Endothelial cell of umbilical vein (primary cell): ENCODE measurements at places on chromosomes 2 and 18. TPM values are rescaled to one million over a fixed set of nuclear protein-coding genes. Genes with fewer than 3 reads are reported as not detected.

GAREM2 gene
- total RNA-seq: 3.1 and 4.5 TPM in 2 replicates

CLEC4F gene
- not detected in 2 replicates for total RNA-seq

BCL11A gene
- 0.88 and 0.92 TPM in 2 replicates for total RNA-seq

STPG4 gene
- total RNA-seq: 0.21 and 0.53 TPM in 2 replicates

CHRND gene
- total RNA-seq: not detected in 2 replicates

SKOR2 gene
- total RNA-seq: not detected in 2 replicates

HNMT gene
- total RNA-seq: 13.4 and 16.9 TPM in 2 replicates

MRPL33 gene
- 96.7 and 97.4 TPM in 2 replicates for total RNA-seq

RNF125 gene
- total RNA-seq: 0.92 and 1.3 TPM in 2 replicates

CNDP1 gene
- total RNA-seq: not detected in 2 replicates

EGR4 gene
- not detected in 2 replicates for total RNA-seq

SERPINB4 gene
- not detected in 2 replicates for total RNA-seq

SP140 gene
- total RNA-seq: 1.3 TPM in 1 of 2 replicates, not detected in the other

METTL21A gene
- total RNA-seq: 12.8 and 14.0 TPM in 2 replicates

NT5C1B gene
- not detected in 2 replicates for total RNA-seq

MAPK4 gene
- total RNA-seq: not detected in 2 replicates

CYP1B1 gene
- not detected in 2 replicates for total RNA-seq

ASAP2 gene
- total RNA-seq: 75.8 and 79.2 TPM in 2 replicates

PIKFYVE gene
- 28.2 and 28.5 TPM in 2 replicates for total RNA-seq

UGT1A10 gene
- not detected in 2 replicates for total RNA-seq

LYPD1 gene
- total RNA-seq: 59.0 and 76.6 TPM in 2 replicates

RNF144A gene
- 19.7 and 28.8 TPM in 2 replicates for total RNA-seq

ROCK2 gene
- total RNA-seq: 54.3 and 56.5 TPM in 2 replicates

XDH gene
- total RNA-seq: not detected in 2 replicates

AGPS gene
- 88.8 and 96.5 TPM in 2 replicates for total RNA-seq

KRTCAP3 gene
- 4.0 and 4.6 TPM in 2 replicates for total RNA-seq

ICOS gene
- total RNA-seq: not detected in 2 replicates

TXNDC2 gene
- total RNA-seq: not detected in 2 replicates

ITGB6 gene
- total RNA-seq: not detected in 2 replicates

CNTNAP5 gene
- not detected in 2 replicates for total RNA-seq

NUP35 gene
- 18.5 and 22.1 TPM in 2 replicates for total RNA-seq

OLA1 gene
- 93.9 and 99.6 TPM in 2 replicates for total RNA-seq

C2orf72 gene
- total RNA-seq: 0.11 TPM in 1 of 2 replicates, not detected in the other

GAD1 gene
- total RNA-seq: 0.60 TPM in 1 of 2 replicates, not detected in the other

TMEM37 gene
- total RNA-seq: 2.9 and 3.5 TPM in 2 replicates

CBLN2 gene
- total RNA-seq: 0.55 and 1.1 TPM in 2 replicates

SLC4A3 gene
- 0.21 and 0.35 TPM in 2 replicates for total RNA-seq

CFAP221 gene
- total RNA-seq: not detected in 2 replicates

ACMSD gene
- total RNA-seq: not detected in 2 replicates

QPCT gene
- total RNA-seq: 12.8 and 14.3 TPM in 2 replicates

ANO7 gene
- 2.5 and 2.8 TPM in 2 replicates for total RNA-seq
